ENCODE measurements at places on chromosomes 4 and X.

DNA sequence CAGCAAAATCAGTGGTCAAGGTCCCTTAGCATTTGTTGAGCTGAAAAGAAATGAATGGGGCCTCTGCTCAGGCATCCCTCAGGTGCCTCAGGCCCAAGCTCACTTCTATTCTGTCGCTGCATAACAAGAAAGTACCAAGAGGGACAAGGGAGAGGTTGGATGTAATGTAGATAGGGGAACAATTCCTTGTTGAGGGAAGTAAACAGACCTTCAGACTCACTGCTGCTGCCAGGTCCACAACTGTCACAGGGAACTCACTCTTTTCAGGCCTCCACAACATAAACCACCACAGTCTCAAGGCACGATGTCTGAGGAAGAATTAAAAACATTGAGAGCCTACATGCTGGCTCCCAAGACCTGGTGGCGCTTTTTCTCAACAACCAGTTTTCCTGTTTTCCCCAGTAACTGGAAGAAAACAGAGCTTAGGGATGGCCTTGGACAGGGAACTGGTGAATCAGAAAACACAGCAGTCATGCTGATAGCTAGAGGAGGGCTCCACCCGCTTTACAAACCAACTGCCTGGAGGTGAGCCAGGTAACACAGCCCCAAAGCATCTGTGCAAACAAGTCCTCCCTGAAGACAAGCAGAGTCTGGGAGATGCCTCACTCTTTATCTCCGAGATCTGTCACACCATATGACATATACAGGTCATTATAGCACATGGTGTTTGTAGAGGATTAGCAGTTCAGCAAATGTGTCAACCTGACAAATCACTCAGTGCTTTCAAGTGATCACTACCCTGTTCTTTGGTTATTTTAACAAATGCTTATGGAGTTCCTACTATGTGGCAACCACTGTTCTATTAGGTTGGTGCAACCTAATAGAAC, 14.3 kb upstream of the AWAT1 start:
- peak; percentile 86 for DNase-seq

DNA sequence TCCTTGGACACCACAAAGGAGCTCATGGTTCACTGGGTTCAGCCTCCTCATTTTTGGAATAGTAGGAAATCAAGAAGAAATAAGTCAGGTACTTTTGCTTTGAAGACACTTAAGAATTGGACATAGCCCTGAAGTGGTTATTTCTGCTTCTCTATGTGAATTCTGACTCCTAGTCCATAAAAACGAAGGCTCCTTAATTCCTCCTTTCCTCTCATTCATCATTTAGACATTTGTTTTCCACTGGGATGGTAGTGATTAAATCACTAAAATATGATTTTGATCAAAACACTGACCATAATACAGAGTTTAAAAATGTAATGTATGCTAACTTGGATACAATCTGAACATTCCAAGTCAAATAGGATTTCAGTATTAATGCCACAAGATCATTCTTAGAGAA, 34.7 kb upstream of the CYP2U1 start:
- no peak for DNase-seq

DNA sequence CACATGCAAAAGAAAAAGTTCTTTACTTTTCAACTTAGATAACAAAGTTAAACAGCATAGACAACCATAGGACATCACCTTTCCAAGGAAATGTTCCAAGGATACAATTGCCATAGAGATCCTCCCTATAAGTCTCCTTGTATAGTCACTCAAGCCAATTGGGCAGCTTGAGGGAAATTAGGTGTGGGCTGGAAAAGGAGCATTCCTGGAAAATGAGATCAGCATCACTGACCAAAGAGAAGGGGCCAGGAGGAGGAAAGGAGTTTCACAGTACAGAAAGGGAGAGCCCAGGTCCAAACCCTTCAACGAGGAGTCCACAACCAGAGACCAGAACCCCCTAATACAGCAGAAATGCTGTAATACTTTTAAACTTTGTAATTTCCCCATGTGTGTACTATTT, 91.5 kb upstream of the PPARGC1A start:
- DNase-seq = no peak

GRCh38 chrX:40097141-40097503, 636 bp downstream of the BCOR start:
- peak; percentile 21 for DNase-seq

GRCh38 chr4:145822181-145822580, 116.4 kb downstream of the ZNF827 start:
- no peak for DNase-seq

DNA sequence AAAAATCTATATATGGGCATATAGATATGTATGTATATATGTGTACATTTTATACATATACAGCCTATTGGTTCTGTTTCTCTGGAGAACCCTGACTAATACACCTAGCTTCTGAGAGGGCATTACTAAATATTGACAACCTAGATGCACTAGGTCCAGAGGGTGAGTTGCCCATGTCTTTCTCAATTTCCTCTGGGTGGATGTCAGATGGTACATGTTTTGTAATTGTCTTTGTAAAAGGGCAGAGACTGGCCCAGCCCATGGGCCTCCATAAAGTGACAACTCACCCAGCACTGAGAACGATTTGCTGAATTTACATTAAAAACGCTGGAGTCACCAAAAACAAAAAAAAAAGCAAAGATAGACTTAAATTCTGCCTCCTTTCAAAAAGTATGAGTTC, 198.5 kb upstream of the FAM241A start:
- no peak for DNase-seq

- DNase-seq = no peak
These were observed 72.4 kb downstream of the PSAPL1 start for GRCh38 chr4:7362341-7362740.

GRCh38 chrX:70478526-70479245, 34.1 kb downstream of the DLG3 start:
- DNase-seq = no peak

DNA sequence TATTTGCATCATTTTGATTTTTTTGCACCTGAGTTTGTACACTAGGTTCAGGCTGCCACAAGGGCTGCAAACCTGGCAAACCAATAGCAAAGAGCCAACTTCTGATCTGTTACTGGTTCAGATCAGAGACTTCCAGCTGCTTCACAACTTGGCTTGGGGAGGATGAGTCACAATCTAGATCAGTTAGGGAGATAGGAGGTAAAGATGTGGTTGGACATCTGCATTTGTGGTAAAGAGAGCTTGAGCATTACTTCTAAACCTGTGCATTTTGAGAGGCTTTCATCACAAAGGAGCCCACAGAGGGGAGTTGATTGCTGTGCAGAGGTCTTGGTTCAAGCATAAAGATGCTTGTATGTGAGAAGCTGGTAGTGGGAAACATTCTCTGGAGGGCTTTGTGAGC, 34.5 kb downstream of the LINC00632 start:
- no peak for DNase-seq

DNA sequence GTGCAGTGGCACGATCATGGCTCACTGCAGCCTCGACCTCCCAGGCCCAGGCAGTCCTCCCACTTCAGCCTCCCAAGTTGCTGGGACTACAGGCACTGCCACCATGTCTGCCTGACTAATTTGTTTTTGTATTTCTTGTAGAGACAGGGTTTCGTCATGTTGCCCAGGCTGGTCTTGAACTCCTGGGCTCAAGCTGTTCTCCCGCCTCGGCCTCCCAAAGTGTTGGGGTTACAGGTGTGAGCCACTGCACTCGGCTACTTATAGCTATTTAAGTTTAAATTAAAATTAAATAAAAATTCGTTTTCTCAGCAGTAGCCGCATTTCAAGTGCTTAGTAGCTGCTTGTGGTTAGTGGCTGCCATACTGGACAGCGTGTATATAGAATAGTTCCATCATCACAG, 3.5 kb downstream of the SMAD1 start:
- no peak for DNase-seq

GRCh38 chrX:31356275-31357212, 284.7 kb upstream of the FTHL17 start:
- DNase-seq = no peak

DNA sequence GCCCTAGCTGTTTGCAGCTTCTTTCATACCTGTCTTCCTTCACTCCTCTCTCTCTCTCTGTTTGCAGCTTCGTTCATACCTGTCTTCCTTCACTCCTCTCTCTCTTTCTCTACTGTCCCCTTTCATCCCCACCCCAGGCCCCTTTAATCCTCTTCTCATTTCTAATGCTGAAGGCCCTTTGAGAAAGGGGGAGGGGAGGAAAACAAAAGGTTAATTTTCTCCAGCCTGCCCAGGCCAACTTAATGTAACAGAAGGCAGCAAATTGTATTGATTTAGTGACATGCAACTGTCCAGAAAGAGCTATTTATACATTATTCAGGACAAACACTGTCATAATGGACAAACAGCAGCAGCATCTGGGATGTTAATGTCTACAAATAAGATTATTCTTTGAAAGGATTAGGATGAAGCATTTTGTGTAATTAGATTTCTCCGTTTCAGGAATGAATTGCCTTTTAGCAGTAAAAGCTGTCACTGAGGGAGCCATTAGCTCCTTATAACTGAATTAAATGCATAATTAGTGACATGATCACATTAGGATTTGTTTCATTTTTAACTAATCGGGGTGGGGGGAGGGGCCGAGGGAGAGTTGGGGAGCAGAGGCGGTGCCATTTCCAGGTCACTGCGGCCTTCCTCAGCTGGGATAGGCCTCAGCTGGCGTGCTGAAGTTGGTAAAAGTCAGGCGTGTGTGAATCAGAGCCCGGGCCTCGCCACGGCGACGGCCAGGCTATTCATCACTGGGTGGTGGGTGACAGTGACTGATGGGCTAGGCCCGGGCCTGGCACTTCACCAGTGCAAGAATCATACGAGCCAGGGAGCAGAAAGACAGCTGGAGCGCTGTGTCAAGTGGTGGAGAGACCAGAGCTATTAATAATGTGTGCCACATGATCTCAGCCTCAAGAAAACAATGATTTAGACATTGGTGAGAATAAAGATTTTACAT, 174.5 kb downstream of the NKX6-1 start:
- DNase-seq = no peak

DNA sequence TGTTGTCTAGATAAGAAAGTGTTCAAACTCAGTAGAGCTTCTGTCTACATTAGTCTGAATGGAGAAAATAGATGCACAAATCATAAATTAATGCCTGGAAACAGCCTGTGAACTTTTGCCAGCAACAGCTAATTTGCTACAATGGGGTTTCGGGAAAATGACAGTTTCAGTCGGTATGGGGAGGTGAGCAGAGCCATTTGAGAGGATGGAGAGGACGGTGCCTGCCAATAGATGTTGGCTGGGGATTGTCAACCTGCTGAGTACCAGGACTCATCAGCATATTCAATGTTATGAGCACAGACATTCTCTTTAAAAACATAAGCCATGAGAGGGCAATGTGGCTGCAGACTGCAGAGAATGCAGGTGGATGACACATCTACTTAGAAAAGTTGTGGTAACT, 230.3 kb upstream of the PCDH18 start:
- DNase-seq = no peak

GRCh38 chrX:120023259-120023658, 54.2 kb downstream of the RHOXF2B start:
- DNase-seq = no peak

GRCh38 chrX:13257223-13258051, 62.4 kb downstream of the ATXN3L start:
- DNase-seq = no peak

DNA sequence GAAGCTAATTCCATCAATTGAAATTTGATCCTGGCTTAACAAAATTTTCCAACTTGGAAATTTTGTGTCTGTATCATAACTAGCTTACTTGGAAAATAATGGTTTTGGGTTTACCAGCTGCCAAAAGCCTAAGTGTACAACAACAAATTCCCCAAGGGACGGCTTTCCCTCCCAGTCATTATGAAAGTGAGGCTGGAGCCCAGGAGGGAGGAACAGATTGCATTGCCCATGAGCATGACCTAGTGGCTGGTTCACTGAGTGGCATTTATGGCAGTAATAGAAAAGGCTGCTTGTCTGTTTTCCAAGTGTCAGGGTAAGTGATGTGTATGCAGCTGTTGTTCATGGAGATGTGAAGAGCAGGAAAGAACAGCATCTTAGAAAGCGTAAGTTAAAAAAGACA, 70.8 kb upstream of the HHIP start:
- DNase-seq = no peak

GRCh38 chrX:9459186-9459748, 5.6 kb upstream of the TBL1X start:
- DNase-seq = no peak

- DNase-seq = no peak
These were observed 33.8 kb upstream of the SLAIN2 start for GRCh38 chr4:48307528-48307927.

- peak; percentile 7 for DNase-seq
These were observed 52.1 kb downstream of the VSIG4 start for GRCh38 chrX:65987811-65988210.

DNA sequence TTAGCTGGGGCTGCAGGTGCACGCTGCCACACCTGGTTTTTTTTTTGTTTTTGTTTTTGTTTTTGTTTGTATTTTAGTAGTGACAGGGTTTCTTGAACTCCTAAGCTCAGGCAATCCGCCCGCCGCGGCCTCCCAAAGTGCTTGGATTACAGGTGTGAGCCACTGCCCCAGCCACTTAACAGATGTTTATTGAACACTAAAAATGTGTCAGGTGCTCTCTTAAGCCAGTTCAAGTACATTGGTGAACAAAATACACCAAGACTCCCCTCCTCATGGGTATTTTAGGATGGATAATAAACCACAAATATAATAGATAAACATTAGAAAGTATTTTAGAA, 69.9 kb downstream of the TRAPPC11 start:
- DNase-seq = no peak

GRCh38 chrX:135522878-135523693, 2.6 kb downstream of the INTS6L start:
- peak; percentile 41 for DNase-seq

- no peak for DNase-seq
These were observed 84.0 kb downstream of the LPAR4 start for GRCh38 chrX:78831523-78831922.

- DNase-seq = no peak
These were observed 2.2 kb downstream of the TMEM156 start for GRCh38 chr4:39029752-39030694.

DNA sequence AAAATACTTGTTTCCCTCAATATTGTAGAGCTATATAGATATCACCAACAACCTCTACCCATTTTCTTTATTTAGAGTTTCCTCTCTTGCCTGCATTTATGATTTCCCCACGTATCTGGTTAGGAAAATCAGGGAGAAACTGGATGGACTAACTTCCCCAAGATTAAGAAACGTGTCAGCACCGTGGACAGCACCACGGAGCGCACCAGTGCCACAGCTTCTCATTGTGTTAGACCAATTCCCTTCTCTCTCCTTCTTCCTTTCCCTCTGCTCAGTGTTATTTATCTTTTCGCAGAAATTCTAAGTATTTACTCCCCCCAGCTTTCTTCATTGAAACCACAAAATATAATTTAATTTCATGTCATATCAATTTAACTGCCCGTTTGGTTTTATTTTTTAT, 568.6 kb upstream of the BOD1L1 start:
- peak; percentile 15 for DNase-seq

GRCh38 chrX:122565952-122566351, 618.1 kb upstream of the GRIA3 start:
- DNase-seq = no peak

DNA sequence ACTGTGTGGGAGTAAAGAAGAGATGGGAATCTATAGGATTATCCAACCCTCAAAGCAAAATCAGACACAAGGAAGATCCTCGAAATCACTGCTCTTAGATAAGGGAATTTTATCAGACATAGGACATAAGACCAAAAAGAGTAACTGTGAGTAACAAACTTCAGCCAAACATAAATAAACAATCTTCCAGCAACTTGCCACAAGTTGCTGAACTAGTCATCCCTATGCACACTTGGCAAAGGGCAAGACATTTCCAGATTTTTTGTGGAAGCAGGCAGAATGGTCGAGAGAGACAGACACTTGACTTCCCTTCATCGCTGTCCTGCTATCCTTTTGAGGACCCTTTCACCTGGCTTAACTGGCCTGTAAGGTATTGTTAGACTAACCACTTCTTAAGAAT, 89.6 kb downstream of the KCNIP4 start:
- no peak for DNase-seq

All from hematopoietic multipotent progenitor cell treated with erythropoietin and hydrocortisone succinate and interleukin-3 and kit ligand, for 8 days (in vitro differentiated cells).